Stimulated activated CD8-positive, alpha-beta memory T cell treated with anti-CD3 and anti-CD28 coated beads, Interleukin-15, amount 100 ng/mL, for 4 hours (primary cell): ENCODE measurements at places on chromosomes 7 and 10.

DNA sequence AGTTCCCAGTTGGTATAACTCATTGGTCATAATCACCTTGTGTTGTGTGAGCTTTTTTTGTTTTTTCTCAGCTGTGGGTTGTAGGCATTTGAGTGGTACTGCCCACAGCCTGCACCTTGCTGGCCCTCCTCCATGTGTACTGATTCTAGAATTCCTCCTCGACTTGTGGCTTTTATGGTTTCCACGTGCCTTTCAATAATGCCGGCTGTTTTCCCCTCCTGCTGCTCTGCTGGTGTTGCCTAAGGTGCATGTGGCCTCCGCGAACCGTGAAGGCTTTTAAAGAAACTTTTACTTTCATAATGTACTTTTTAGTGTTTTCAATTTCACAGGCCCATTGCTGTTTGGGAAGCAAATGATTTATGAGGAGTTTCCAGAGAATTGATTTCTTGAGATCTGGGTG, 518.0 kb downstream of the REEP3 start:
- no peak for DNase-seq

GRCh38 chr7:137852108-137852507, 5.3 kb upstream of the DGKI start:
- no peak for DNase-seq

GRCh38 chr7:18659746-18660145, 164.2 kb downstream of the HDAC9 start:
- DNase-seq, result no peak

- no peak for DNase-seq
These were observed 182.2 kb downstream of the PHF14 start for GRCh38 chr7:11155883-11156282.

DNA sequence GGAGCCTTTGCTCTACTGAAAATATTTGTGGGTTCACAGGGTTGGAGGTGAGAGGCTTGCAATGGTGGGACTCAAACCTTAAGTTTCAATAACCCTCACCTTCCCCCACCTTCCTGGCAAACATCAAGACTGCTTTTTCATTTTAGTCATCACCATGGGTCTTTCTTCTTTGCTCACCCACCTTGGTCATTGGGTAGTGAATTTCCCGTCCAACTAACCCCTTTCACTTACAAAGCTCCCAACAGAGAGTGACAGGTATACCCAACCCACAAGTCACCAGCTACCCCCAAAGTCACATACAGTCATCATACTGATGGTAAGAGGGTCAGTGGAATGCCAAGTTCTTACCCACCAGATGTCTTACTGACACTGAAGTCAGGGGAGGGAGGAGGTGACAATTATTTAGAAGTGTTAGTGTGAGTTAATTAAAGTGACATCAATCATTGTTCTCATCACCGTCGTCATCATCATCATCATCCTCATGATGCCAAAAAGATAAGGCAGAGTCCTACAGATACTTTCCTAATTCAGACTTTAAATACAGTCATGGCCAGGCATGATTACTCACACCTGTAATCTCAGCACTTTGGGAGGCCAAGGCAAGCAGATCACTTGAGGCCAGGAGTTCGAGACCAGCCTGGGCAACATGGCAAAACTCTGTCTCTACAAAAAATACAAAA, 49.0 kb downstream of the PIK3AP1 start:
- DNase-seq, result no peak

GRCh38 chr10:128624656-128625530, 498.7 kb upstream of the MKI67 start:
- no peak for DNase-seq

DNA sequence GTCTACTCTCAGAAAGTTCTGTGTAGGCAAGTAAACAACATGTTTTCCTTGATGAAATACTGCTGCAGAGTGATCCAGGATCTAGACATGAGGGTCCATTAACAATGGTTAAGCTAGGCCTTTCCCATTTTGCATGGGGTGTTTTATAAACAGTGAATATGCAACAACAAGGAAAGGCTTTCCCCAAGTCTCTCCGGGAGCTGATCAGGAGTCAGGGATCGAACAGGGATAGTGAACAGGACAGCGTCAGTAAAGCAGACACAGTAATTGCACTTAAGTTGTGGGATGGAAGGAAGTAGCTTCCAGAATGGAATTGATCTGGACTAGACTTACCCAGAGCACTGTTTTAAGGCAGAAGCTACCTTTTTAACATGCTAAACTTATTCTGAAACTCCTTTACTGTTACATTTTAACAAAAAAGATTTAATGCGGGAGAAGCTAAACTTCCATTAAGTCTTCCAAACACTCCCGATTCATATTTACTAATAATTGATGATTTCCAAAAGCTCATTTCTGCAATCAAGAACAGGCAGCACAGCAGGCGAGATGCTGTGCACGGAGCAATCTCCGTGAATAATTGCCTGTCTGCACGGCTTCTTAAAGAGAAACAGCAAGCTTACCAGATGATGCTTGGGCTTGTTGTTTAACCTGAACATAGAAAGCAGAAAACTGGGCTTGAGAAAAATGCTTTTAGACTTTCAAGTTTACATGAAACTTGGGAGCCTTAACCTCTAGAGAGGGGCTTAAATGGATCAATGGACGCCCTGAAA, 50.3 kb upstream of the DOCK1 start:
- DNase-seq, result no peak

- DNase-seq, result peak; percentile 51
These were observed at the start of gene CALY for GRCh38 chr10:133336577-133337369. Gene CALY (minus strand): TSS chr10:133336896. CDS start chr10:133328989, 7,907 bp downstream.

GRCh38 chr10:62170732-62171131, 97.9 kb downstream of the RTKN2 start:
- no peak for DNase-seq

DNA sequence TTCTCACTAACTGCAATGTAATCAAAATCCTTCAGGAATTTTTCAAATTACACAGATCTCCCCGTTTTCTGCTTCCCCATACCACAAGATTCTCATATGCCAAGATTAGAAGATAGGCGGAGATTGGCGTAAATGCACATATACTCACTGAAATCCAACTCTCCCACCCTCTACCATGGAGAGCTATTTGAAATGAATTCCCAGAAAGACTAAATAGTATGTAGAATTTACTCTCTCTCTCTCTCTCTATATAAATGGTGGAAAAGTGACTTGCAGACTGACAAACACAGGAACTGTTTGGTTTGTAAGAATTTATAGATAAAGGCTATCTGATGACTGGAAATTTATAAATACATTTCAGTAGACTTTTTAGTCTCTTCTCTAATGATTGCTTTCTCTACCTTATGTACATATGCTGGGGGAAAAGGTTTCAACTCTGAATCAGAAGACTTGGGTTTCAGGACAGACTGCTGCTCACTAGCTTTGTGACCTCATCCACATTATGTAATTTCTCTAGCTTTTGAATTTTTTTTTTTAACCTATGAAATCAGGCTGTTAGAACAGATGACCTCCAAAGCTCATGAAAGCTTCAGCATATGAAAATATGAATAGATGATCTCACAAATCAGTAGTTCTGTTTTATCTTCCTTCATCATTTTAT, 67.8 kb upstream of the CSTF2T start:
- DNase-seq, result no peak

- no peak for DNase-seq
These were observed 600.6 kb downstream of the PHTF2 start for GRCh38 chr7:78399033-78399769.

DNA sequence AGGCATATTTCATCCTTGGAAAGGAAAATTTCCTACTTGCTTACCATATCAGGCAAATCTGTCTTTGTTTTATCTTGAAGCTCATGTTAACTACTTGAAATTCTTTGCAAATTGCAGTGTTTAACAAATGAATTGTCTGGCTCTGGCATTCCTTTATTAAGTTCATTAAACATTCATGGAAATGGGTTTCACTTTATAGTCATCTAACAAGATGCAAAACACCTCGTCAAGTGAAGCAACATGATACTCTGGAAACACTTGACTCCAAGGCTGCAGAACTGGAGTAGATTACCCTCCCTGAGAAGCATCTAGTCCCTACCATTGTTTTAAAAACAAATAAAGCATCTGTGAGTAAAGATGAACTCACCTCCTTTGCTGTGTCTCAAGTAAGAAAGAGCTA, 1086.9 kb downstream of the NRG3 start:
- DNase-seq, result no peak

- DNase-seq, result no peak
These were observed 62.0 kb downstream of the VSTM4 start for GRCh38 chr10:49053053-49053997.

- no peak for DNase-seq
These were observed 24.8 kb downstream of the ARHGAP19 start for GRCh38 chr10:97267671-97268070.

DNA sequence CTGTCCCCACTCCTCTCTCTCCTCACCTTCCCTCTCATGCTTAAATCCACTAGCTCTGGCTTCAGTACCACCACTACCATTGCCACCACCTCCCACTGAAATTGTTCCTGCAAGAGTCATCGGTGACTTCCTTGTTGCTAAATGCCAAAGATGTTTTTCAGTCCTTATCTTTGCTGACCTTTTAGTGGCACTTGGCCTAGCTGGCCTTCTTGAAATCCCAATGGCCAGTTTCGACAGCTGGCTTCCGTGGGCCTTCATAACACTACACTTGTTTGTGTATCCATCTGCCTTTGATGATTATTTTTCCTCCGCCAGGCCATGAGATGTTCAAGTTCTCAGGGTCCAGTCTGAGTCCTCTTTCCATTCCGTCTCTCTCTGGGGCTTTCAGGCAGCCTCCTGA, 118.2 kb upstream of the NANOS1 start:
- no peak for DNase-seq

GRCh38 chr7:132738254-132738653, 162.0 kb upstream of the PLXNA4 start:
- no peak for DNase-seq
